Activated CD8-positive, alpha-beta memory T cell treated with anti-CD3 and anti-CD28 coated beads for 1 hour (primary cell): ENCODE measurements at places on chromosomes 6 and 20.

DNA sequence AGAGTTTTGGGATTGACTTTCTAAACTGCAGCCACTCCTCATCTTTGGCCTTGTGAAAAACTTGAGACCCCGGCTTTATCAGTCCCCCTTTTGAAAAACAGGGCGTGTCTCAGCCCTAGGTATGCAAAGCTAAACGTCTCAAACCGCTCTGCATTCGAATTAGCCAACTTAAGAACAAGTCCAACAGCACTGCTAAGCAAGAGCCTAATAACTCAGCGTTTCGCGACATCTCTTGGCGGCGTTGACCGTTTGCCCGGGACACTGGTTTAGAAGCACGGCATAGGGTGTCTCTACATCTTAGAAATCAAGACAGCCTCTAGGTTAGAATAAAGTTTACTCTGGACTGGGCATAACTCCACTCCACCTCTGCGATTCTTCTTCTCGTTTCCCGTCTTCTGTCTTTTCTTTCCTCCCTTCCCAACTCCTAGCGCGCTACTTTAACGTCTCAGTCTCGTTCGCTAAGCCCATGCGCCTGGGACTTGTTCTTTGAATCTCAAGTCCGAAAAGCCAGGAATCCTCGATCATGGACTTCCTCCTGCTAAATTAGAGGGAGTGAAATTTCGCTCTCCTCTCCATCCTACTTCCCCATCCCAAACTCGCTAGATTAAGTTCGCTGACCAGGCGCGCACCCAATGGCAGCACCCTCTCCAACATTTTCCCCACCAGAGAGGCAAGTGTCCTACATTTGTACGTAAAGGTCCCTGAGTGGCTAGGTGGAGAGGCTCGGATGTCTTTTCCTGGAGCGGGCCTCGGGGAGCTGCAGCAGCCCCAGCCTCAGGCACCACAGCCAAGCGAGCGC lies 10.5 kb upstream of the TFAP2A start:
- no peak for DNase-seq

- DNase-seq, result no peak
These were observed 40.3 kb downstream of the BCL2L1 start for GRCh38 chr20:31682352-31682751.

DNA sequence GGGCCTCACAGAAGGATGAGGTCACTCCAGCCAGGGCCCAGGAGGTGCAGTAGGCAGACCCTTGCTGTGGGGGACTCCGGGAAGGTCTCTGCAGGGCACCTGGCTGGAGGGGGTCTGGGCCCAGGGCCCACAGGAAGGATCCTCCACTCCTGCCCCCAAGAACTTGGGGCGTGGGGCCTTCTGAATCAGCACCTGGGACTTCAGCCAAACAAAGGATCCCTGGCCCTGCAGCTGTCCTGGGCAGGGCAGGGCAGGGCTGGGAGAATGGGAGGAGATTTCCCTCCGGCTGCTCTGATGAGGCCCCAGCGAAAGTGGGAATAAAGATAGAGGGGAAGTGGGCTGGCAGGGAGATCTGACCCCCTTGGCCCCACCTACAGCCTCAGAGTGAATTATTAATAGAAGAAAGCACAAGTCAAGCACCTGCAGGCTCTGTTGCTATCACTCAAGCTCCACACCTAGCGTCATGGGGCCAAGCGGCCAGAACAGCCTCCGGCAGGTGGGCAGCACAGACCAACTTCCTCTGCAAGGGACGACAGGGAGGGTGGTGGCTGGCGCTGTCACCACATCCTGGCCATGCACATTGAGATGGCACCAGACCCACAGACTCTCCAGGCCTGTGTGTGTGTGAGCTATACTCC lies 61.6 kb upstream of the MRPS10 start:
- DNase-seq, result no peak

- DNase-seq, result no peak
These were observed 22.7 kb upstream of the TMEM181 start for GRCh38 chr6:158536891-158537798.

GRCh38 chr6:6870921-6871320 lies 236.8 kb upstream of the RREB1 start:
- DNase-seq, result no peak
